Upper lobe of right lung (tissue), 1 donor: ENCODE measurements at places on chromosomes 7 and 10.

DNA sequence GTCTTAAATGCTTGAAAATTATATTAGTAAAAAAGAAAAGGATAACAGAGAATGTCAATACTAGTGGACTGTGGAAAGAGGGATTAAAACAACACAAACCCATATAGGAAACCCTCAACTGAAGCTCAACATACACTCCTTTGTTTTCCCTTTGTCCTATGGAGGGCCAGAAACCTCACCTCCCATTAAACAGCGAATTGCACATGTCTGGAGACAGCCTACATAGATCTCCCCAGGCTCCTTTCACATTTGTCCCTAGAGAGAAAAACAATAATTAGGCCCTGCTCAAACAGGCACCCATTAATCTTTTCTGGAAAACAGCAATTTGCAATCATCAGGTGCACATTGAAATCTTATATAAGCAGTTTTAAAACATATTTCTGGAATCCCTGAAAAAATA lies 87.6 kb upstream of the SEMA3D start:
- DNase-seq = no peak

DNA sequence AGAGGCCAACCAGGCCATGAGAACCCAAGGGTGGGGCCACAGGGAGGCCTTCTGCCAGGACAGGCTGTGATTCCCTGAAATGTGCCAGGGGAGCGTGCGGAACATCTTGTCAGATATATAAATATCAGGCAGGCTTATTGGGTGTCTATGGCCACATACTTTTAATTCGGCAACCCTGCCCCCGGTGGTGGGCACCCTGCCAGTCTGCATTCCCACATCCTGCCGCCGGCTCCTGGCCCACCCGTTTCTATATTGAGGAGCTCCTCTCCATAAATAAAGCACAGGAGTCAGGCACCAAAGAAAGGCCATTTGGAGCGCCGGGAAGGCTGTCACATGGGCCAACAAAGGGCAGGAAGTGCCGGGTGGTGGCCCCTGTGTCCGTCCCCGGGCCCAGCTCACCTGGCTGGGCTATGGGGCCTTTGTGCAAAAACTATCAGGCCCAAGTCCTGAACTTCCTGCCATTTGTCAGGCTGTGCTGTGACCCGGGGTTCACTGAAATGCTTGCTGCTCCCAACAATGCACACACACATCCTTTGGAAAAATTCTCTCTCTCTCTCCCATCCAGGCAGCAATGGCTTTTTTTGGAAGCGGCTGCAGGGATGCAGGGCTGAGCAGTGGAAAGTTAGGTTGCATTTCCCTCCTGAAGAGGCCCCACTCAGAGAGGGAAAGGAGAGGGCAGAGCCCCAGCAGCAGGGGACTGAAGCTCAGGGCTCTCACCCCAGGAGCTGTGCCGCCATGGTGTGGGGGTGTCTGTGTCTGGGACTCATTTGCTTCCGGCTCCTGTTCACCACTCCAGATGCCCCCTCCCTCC lies 25.0 kb upstream of the PODXL start:
- DNase-seq = no peak

DNA sequence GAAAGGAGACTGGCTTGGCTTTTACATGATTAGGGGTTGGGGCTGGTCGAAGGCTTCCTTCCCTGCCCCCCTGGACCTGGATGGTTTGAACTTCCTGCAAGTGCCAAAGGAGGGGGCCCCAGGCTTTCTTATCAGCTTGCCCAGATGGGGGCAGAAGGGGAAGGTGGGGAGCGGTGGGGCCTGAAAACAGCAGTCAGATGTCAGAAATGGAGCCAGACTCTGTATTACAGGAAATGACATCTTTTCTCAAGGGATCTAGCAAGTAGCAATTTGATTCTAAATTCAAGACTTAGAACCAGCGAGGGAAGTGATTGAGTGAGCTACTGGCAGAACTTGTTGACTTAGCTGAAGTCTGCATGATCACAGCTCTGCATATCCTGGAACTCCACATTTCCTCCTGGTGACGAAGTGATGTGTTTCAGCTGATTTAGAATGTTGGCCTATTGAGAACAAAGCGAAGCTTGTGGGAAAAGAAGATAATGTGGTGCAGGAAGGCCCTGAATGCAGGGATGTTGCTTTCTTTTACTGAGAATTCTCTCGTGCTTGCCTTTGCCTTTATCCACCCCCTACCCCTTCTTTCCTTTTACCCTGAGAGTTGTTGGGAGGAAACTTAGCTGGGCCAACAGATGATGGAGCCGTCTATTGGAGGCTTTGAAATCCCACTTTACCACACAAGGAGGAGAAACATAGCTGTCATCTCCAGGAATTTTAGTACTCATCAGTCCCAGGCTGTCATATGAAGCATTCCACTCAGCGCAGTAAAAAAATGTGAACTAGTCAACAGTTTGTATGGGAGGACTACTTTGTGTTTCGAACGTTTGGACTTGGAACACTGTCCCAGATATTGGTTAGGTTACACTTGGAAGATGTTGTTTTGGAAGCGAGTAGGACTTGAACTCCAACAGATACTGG lies 43.2 kb downstream of the CCNY start:
- no peak for DNase-seq

GRCh38 chr10:99435986-99436638 lies 5.7 kb upstream of the GOT1 start:
- no peak for DNase-seq

- DNase-seq = no peak
Observed at GRCh38 chr10:109588259-109588658, 335.1 kb downstream of the XPNPEP1 start.
